Kidney epithelial cell (primary cell): ENCODE measurements at places on chromosomes 12 and 14. TPM values are rescaled to one million over a fixed set of nuclear protein-coding genes. Genes with fewer than 3 reads are reported as not detected.

- no peak for DNase-seq
Measured at GRCh38 chr14:59997449-59997848, 77.5 kb downstream of the LRRC9 start.

RFLNA gene
- total RNA-seq = 0.48 and 0.54 TPM in 2 replicates

- no peak for DNase-seq
Measured at GRCh38 chr12:69704357-69704756, 5.3 kb upstream of the BEST3 start.

DNA sequence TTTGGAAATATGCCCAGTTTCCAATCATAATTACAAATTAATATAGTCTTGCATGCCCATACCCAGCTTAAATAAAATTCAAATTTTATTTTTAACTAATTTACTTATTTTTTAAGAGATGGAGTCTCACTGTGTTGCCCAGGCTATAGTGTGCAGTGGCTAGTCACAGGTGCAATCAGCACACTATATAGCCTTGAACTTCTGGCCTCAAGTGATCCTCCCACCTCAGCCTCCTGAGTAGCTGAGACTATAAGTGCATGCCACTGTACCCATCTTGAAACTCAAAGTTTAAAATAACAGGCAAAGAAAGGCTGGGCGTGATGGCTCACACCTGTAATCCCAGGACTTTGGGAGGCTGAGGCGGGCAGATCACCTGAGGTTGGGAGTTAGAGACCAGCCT, 10.3 kb downstream of the MLH3 start:
- no peak for DNase-seq

TMCC3 gene
- total RNA-seq = 22.8 and 24.1 TPM in 2 replicates

DNA sequence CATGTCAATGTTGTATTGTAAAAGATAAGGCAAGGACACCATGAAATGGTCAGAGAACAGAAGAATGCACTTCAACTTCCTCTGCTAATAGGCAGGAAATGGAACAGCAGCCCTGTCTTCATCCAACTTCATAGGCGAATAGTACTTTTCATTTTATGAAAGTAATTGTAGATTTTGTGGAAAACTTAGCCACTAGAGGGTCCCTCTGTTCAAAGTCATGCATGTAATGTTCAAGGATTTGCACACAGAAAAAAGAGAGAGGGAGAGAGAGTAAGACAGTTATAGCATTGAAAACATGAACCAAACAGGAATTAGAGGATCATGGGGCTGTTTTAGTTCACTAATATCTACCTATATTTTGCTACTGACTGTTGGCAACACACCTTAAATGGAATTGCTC, 172.2 kb downstream of the FLRT2 start:
- no peak for DNase-seq

- DNase-seq = no peak
Measured at GRCh38 chr14:23117371-23118020, 1.6 kb downstream of the CEBPE start.

DNA sequence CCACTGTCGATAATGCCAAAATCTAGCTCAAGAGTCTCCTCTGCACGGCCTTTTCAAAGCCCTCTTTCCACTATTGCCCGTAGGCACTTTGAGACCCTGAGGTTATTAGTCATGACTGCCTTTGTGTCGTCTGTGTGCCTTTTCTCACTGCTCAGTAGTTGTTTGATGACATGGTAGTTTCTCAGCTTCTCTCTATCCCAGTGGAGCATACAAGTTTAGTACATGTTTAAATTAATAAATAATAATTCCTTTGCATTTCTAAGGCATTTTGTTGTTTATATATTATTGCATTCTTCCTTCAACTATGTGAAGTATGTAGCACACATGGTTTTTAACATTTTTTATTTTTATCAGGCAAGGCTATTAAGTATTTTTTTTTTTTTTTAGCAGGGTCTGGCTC, 458.1 kb downstream of the PCNX1 start:
- DNase-seq = no peak

GRCh38 chr12:64286521-64286920, 64.4 kb upstream of the KICS2 start:
- no peak for DNase-seq

DEGS2 gene
- 0.75 TPM in 1 of 2 replicates, not detected in the other for total RNA-seq

DNA sequence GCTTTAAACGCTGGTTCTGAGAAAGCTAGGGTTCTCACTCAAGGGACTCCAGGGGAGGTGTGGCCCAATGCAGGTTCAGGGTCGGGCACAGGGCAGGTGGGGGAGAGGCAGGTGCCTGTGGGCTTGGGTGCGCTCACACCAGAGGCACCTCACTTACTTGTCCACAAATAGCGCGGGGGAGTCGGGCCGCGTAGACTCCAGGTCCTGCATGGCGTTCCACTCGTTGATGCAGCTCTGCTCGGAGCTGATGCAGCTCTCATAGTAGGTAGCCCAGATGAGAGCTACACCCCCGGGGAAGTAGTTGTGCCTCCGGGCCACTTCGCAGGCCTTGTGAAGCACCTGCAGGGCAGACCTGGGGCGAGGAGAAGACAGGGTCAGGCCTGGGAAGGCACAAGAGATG, 49.9 kb downstream of the SSH1 start:
- no peak for DNase-seq

DNA sequence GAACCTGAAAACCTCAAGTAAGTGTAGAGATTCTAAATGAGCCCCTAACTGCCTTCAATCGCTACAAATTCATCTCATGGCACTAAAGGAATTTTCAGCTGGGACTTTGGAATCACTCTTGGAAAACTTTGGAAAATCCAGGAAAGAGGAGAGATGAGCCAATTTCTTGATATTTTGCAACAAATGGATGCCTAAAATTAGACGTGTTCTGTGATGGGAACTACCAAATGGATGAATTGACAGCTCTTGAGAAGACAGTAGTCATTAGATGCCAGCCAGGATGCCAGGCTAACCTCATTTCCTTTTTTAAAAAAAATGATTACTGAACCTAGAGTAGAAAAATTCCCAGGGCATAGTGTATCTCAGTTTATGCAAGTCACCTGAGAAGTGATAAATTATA, 78.3 kb downstream of the NPAS3 start:
- no peak for DNase-seq

TRIAP1 gene
- total RNA-seq = 43.4 and 57.1 TPM in 2 replicates

DNA sequence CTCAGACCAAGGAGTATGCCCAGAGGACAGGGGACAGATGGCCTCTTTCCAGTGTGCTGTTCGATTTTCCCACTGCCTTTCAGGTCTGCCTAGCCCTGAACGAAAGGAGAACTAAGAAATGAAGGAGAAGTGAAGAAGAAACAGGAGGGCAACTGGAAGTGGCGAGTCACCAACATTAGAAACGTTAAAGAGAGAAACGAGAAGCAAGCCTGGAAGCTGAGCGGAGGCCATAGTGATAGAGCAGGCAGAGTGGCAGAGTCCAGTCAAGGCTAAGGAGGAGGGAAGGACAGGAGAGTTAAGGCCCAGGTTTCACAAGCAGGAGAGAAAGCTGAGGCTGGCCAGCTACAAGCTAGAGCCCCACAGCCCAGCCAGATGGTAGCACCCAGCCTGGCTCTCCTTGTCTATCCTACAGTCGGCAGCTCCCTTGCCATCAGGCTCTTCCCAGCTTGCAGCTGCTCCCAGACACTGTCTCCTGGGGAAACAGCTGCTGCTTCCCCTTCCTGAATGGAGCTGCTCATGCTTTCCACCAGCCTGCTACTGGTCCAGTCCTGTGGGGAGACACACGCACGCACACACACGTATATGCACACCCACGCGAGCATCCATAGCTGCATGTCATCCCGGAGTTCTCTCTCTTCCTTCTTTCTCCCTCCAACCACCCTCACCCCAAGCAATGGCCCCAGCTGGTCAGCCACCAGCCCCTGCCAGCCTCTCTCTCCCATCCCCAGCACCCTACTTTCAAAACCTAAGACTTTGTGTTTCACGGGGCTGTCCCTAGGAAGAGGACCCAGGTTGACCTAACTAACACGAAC, 139.7 kb upstream of the CCND2 start:
- DNase-seq = no peak

GRCh38 chr14:83830316-83830715, 1699.6 kb upstream of the FLRT2 start:
- DNase-seq = no peak

- DNase-seq = no peak
Measured at GRCh38 chr12:121678305-121678704, 8.9 kb upstream of the MORN3 start.

DNA sequence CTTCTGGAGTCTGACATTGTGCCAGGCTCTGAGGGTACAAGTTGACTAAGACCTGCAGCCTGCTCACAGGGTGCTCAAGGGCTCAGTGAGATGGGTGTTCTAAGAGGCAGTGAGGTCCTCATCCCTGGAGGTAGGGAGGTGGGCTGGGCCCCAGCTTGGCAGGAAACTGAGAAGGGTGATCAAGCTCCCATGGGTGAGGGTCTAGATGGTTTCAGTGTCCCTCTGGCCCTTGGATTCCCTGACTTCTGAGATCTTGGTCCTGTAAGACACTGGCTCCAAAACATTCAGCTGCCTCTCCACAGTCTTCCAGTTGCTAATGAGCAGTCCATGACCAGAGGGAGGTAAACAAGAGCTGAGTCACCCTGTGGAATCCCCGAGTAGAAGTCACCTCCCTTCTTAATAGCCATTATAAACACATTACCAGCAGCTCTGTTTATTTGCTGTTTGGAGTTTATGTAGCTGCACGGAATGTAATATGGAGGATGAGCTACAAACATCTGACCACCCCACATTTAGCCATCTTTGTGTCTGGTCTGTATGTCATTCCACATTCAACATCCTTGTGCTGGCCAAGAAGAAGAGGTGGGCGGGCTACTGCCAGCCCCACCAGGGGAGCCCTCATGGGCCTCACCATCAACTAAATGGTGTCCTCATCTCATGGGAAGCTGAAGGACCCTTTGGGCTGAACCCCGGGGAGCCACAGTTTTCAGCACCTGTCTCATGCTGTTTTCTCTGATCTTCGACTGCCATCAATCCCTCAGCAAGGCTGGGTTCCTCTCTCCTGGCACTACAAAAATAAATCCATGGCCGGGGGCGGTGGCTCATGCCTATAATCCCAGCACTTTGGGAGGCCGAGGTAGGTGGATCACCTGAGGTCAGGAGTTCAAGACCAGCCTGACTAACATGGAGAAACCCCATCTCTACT, 37.2 kb upstream of the BDKRB2 start:
- no peak for DNase-seq

- DNase-seq = no peak
Measured at GRCh38 chr12:122336015-122336946, 70.0 kb upstream of the VPS33A start.

SIX4 gene
- 11.1 and 11.7 TPM in 2 replicates for total RNA-seq

PTCSC3 gene
- total RNA-seq = not detected in 2 replicates

- DNase-seq = no peak
Measured at GRCh38 chr14:41642367-41642766, 35.7 kb downstream of the LRFN5 start.

GRCh38 chr12:115979851-115980250, 297.6 kb downstream of the MED13L start:
- DNase-seq = no peak

GRCh38 chr14:75344411-75344810, 65.8 kb downstream of the FOS start:
- no peak for DNase-seq

GRCh38 chr12:93060666-93061472, 131.8 kb upstream of the EEA1 start:
- DNase-seq = no peak

DNA sequence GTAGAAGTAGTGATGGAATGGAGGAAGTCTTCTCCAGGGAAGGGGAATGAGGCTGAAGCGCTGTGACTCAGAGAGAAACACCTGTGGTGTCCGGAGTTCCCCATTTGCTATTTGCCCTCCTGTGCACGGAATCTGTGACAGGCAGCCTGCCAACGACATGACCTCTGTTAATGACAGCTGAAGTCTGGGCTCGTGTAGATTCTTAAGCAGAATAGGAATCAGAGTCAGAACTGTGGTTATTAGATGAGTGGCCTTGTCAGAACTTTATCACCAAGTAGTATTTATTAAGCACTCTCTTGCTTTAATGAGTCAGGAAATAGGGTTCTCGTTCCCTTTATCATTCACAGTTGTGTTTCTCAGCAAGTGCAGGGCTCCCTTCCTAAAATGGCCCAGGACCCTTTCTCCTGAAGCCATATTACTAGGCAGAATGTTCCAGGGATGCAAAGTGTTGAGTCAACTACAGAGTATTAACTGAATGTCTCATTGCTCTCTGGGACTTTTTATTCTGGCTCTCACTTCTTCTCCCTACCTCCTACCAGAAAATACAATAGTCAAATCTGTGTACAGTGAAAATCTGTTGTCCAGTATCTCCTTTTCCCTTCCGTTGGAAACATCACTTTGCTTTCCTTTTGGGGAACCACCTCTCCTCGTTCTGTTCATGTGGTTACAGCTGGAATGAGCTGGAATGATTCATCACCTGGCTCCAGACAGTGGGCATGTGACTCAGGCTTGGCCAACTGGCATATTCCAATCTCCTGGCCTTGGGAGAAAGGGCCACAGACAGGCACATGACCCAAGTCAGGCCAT, 77.8 kb upstream of the MAX start:
- peak; percentile 94 for DNase-seq

DNA sequence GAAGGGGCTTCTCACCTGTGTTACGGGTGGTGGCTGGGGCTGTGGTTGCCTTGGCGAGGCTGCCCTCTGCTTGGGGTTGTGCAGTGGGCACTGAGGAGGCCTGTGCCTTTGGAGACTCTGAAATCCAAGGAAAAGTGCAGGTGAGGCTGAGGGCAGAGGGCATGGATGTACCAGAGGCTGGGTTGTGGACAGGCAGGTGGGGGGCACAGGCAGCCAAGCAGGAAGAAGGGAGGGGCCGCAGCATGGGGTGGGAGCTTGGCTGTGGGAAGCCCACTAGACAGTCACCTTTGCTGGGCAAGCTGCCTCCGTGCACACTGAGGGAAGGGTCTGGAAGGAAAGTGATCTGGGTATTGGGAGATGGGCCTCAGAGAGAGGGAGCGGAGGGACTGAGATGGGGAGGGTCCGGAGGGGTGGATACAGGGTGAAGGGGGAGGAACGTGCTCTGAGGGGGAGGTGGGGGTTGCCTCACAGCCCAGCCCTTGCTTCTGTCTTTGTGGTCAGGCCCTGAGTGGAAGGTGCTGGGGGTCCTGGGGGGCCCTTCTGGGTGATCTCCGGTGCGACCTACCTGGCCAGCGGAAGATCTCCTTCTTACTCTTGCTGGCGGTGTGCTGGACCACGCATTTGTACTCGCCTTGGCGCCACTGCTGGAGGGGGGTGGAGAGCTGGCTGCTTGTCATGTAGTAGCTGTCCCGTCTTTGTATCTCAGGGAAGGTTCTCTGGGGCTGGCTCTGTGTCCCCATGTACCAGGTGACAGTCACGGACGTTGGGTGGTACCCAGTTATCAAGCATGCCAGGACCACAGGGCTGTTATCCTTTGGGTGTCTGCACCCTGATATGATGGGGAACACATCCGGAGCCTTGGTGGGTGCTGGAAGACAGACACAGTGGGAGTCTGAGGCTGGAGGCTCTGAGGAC, 318.7 kb downstream of the TMEM121 start:
- no peak for DNase-seq

DNA sequence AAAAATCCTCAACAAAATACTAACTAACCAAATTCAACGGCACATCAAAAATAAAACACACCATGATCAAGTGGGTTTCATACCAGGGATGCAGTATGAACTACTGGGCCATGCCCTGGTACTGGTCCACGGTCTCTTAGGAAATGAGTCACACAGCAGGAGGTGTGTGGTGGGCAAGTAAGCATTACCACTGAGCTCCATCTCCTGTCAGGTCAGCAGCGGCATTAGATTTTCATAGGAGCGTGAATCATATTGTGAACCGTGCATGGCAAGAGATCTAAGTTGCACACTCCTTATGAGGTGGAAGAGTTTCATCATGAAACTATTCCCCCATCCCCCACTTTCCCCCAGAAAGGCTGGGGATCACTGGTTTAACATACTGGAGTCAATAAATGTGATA, 6.7 kb upstream of the LGR5 start:
- no peak for DNase-seq

GRCh38 chr12:110104188-110105094, 19.7 kb upstream of the IFT81 start:
- no peak for DNase-seq
